ENCODE measurements at places on chromosomes 5 and 9. TPM values are rescaled to one million over a fixed set of nuclear protein-coding genes. Genes with fewer than 3 reads are reported as not detected.

- DNase-seq: no peak
- no peaks in the 10 kb centered on the region for H3K36me3 ChIP-seq
- H3K4me1 ChIP-seq: peaks cover 31% of the 10 kb centered on the region
- no peaks in the 10 kb centered on the region for H3K27me3 ChIP-seq
- H3K4me3 ChIP-seq: no peak overlapping the region
- H3K27ac ChIP-seq: peak overlapping the region; percentile 23
Measured at GRCh38 chr9:89446261-89446960, 51.5 kb downstream of the SEMA4D start.

ANXA1 gene
- total RNA-seq: 923 TPM

SLC34A3 gene
- total RNA-seq: 0.81 TPM

GRCh38 chr9:23825700-23826099 is 340 bp downstream of the ELAVL2 start:
- H3K27ac ChIP-seq: no peak overlapping the region
- H3K4me3 ChIP-seq: no peak overlapping the region

GRCh38 chr9:121942866-121943382 is 150.2 kb downstream of the TTLL11 start:
- no peak overlapping the region for H3K27ac ChIP-seq
- no peak overlapping the region for H3K4me3 ChIP-seq
- no peak for DNase-seq
- H3K27me3 ChIP-seq: peaks cover 7% of the 10 kb centered on the region
- H3K4me1 ChIP-seq: peaks cover 4% of the 10 kb centered on the region

- H3K36me3 ChIP-seq: peaks cover 11% of the 10 kb centered on the region
- H3K27ac ChIP-seq: peak within 1 kb of the TSS; percentile 87
- H3K27me3 ChIP-seq: no peaks in the 10 kb centered on the region
Measured at GRCh38 chr5:140564196-140565023, at the start of the genes APBB3 and SLC35A4. TSS of gene APBB3 (minus strand) at chr5:140564598. CDS start at chr5:140564245, 353 bp downstream. TSS of gene SLC35A4 (plus strand) at chr5:140564828. CDS start at chr5:140567170, 2,342 bp downstream.

- no peak for DNase-seq
- H3K27me3 ChIP-seq: no peaks in the 10 kb centered on the region
- H3K4me1 ChIP-seq: peaks cover 44% of the 10 kb centered on the region
- H3K4me3 ChIP-seq: peak overlapping the region; percentile 47
Measured at GRCh38 chr5:55600497-55601203, 65.9 kb upstream of the PLPP1 start.

- H3K36me3 ChIP-seq: peaks cover 3% of the 10 kb centered on the region
- no peaks in the 10 kb centered on the region for H3K27me3 ChIP-seq
- no peak overlapping the region for H3K27ac ChIP-seq
- H3K4me1 ChIP-seq: peaks cover 36% of the 10 kb centered on the region
- DNase-seq: peak; percentile 2
- no peak overlapping the region for H3K4me3 ChIP-seq
Measured at GRCh38 chr5:139064613-139065012, 133.6 kb downstream of the SIL1 start.

- H3K27ac ChIP-seq: no peak overlapping the region
- H3K27me3 ChIP-seq: no peaks in the 10 kb centered on the region
- H3K36me3 ChIP-seq: no peaks in the 10 kb centered on the region
- H3K4me3 ChIP-seq: no peak overlapping the region
- no peaks in the 10 kb centered on the region for H3K4me1 ChIP-seq
- DNase-seq: no peak
Measured at GRCh38 chr5:71988808-71989207, 118.5 kb upstream of the MAP1B start.

UBE2R2 gene
- total RNA-seq: 55.9 TPM

DNA sequence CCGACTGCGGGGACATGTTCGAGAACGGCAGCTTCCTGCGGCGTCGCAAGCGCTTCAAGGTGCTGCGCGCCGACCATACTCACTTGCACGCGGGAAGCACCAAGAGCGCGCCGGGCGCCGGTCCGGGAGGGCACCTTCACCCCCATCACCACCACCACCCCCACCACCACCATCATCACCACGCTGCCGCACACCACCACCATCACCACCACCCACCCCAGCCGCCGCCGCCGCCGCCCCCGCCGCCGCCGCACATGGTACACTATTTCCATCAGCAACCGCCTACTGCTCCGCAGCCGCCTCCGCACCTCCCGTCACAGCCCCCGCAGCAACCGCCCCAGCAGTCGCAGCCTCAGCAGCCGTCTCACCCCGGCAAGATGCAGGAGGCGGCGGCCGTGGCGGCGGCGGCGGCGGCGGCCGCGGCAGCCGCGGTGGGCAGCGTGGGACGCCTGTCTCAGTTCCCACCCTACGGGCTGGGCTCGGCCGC is 514 bp downstream of the FOXB2 start:
- H3K4me3 ChIP-seq: peak overlapping the region; percentile 76
- H3K27ac ChIP-seq: no peak overlapping the region
- H3K27me3 ChIP-seq: peaks cover 94% of the 10 kb centered on the region
- H3K36me3 ChIP-seq: no peaks in the 10 kb centered on the region

DNA sequence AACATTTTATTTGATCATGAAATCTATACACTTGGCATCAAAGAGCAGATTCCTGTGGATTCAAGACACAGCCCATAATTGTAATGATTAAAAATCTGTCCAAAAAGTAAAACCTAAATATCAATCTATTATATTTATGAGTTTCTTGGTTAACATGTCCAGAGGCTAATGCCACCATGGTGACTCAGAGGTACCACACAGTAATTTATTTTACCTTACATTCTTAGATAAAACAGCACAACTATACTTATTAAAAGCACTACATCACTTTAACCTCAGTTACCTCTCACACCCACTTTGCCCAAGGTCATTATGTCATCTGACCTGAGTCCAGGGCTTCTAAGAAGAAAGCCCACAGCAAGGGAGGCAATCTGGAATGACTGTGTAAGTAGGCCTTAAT is 519.2 kb downstream of the RASEF start:
- H3K27me3 ChIP-seq: peaks cover 5% of the 10 kb centered on the region
- H3K36me3 ChIP-seq: peaks cover 3% of the 10 kb centered on the region
- H3K27ac ChIP-seq: no peak overlapping the region
- no peaks in the 10 kb centered on the region for H3K4me1 ChIP-seq
- DNase-seq: no peak
- H3K4me3 ChIP-seq: no peak overlapping the region

CWC27 gene
- 32.0 TPM for total RNA-seq

DNA sequence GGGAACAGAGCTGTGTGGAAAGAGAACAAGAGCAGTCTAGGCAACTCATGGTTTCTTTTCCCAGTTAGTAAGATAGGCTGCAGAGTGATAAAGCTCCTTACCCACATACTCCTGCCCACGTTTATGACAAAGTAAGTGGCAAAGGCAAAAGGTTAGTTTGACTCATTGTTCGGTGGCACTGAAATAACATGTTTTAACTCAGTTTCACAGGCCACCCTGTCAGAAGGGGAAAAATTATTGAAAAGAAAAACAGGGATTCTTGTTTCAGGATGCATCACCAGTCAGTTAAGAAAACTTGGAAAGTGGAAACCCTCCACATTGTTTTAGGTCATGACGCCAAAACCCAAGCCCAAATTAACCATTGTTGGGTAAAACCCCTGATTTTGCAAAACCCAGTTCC is 22.3 kb upstream of the DAB2 start:
- H3K27ac ChIP-seq: no peak overlapping the region
- H3K36me3 ChIP-seq: no peaks in the 10 kb centered on the region
- peaks cover 7% of the 10 kb centered on the region for H3K4me1 ChIP-seq

CNTNAP3 gene
- total RNA-seq: 3.1 TPM

GRCh38 chr9:133403766-133404453 is 13.9 kb downstream of the REXO4 start:
- peaks cover 5% of the 10 kb centered on the region for H3K4me1 ChIP-seq
- peak overlapping the region; percentile 32 for H3K27ac ChIP-seq
- peaks cover 5% of the 10 kb centered on the region for H3K36me3 ChIP-seq
- no peak for DNase-seq
- H3K27me3 ChIP-seq: no peaks in the 10 kb centered on the region

SH3PXD2B gene
- total RNA-seq: 38.4 TPM

DNA sequence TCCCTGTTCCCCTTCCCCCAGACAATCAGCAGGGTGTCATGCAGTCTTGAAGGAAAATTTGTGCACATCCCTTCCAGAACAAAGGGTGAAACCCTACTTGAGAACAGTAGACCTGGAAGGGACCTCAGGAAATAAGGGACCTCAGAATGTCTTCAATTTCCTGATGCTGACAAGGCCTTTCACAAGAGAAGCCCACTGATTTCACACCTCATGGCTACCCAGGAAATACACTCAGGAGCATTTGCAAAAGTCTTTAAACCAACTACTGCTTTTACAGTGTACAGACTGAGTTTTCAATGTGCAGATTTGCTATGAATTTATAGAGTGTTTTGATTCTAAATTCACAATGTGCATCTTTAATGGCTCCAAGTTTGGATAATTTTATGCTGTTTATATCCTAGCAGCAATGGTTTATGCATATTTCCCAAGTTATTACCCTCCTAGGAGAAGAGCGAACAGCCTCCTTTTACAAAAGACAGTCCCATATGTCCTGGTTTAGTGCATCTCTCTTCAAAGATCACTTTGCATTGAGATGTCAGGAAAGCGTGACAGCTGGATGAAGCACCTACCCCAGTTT is 74.8 kb downstream of the GALNT10 start:
- no peak overlapping the region for H3K4me3 ChIP-seq
- peaks cover 12% of the 10 kb centered on the region for H3K27me3 ChIP-seq

Data from type B pancreatic cell (in vitro differentiated cells).